ENCODE measurements at places on chromosomes 11 and 22.

- DNase-seq, result no peak
These were observed 13.3 kb downstream of the LARGE1 start for GRCh38 chr22:33906954-33907353.

- no peak for DNase-seq
These were observed 201.2 kb downstream of the NTM start for GRCh38 chr11:131571571-131571970.

GRCh38 chr11:124745835-124746620 is 6.0 kb downstream of the VSIG2 start:
- DNase-seq, result no peak

- DNase-seq, result no peak
These were observed 5.8 kb upstream of the CEP295 start for GRCh38 chr11:93655581-93656255.

DNA sequence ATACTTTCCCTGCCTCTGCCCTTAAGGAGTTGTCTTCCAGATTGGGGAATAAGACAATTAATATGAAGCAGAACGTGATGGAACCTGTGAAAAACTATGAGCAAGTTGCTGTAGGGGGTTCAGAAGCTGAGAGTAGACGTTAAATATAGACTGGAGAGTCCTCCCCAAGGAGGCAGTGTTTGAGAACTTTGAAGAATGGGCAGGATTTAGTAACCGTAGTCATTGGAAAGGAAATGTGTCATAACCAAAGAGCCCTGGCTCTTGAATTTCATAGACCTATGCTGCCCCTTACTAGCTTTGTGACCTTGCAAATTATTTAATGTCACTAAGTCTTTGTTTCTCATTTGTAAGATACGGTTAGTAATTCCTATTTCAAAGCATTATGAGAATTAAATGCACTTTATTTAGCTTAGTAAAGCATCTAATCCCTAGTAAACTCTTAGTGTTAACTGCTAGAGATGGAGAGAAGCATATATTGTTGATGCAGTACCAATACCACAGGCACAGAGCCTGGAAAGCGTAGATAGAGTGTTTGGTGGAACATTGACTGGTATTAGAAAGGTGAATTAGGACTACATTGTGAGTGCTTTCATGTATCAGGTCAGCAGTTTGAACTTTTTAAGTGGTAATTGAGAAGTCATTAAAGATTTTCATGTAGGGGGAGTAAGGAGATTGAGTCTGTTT is 54.1 kb downstream of the MCAM start:
- no peak for DNase-seq

DNA sequence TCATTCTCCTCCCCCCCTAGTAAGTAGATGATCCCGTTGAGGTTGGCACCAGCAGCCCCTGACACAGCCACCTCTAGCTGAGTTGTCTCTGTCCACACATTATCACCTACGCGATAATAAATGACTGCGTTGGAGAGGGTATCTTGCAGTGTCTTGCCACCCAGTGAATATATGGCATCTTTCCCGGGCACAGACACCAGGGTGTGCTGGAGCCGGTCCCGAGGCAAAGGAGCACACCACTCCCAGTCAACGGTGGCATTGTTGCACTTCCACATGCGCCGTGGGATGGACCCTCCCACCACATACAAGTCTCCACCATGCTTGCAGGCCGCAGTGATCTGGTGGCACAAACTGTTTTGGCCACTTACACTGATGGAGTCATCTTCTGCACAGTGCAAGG is 5.4 kb downstream of the KBTBD4 start:
- DNase-seq, result no peak

DNA sequence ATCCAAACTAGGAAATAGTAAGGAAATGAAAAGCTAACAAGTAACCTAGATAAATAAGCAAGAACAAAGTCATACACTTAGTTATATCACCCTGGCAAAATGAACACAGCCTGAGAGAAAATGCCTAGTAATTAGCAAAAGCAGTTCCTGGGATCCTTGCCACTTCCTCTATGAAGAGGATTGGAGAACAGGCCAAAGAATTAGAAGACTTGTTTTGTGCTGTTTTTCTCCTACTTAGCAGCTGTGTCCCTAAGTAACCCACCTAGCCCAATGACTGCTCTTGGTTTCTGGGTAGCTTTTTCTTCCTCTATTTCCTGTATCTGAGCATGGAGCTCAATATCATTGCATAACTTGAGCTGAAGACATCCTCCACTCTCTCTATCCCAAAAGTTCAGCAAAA is 713.9 kb downstream of the ETS1 start:
- no peak for DNase-seq

DNA sequence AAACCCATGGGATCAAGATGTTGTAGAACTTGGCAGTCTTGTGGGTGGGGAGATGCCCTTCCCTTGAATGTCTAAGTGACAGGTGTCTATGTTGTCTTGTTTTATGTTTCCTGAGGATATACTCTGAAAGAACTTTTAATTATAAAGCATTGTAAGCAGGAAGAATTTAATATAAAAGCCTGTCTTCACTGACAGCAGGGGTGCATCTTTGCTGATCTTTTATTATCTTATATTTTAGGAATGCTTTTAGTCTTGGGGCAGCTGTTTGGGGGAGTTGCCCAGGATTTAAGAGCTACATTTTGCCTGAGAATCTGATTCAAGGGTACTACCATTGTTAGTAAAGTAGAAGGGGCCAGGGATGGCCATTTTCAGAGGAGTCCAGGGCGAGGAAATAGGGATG is 43.4 kb downstream of the IRAG1 start:
- no peak for DNase-seq

DNA sequence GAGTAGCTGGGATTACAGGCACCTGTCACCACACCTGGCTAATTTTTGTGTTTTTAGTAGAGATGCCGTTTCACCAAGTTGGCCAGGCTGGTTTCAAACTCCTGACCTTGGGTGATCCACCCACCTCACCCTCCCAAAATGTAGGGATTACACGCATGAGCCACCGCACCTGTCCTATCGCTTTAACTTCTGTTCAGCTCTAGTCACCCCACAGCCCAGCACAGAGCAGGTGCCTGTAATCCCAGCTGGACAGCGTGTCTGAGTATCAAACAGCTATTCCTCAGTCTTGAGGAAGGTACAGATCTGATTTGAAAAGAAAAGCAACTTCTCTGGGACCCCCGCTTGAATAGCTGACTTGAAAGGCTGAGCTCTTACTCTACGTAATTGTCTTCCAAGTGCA is 149.1 kb downstream of the CTTN start:
- DNase-seq, result no peak

GRCh38 chr11:66685276-66686099 is 7.8 kb upstream of the RBM4B start:
- DNase-seq, result no peak

DNA sequence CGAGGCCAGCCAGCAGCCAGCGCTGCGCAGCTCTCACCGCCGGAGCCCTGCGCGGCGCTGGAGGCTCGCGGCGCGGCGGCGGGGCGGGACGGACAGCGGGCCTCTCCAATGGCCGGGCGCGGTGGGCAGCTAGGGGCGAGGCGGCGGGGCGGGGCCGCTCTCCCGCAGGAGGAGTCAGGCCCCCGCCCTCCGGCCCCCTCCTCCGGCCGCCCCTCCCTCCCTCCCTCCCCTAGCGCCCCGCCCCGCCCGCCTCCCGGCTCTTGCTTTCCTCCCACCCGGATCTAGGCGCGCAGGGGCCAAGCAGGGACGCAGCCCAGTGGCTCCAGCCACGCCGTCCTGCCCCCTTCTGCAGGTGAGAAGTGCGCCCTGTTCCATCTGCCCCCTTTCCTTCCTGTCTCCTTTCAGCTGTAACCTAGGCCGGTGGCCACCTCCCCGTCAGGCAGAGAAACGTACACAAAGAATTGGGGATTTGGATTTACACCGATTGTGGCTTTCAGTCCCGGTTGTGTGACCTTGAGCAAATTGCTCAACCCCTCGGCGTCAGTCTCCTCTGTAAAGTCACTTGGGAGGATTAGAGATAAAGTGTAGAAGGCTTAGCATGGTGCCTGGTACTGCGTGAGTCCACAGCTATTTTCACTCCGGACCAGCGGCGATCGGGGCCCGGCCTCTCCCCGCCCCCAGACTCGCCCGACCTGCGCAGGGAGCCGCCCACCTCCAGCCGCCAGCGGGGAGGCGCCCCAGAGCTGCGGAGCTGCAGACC is at the start of gene FZD4:
Gene FZD4 (minus strand): TSS at position 35 of the 760 bp plus-strand sequence. CDS start 310 bp downstream, outside the sequence.
- DNase-seq, result no peak

- DNase-seq, result no peak
These were observed 470.5 kb downstream of the ETS1 start for GRCh38 chr11:128116885-128117284.

DNA sequence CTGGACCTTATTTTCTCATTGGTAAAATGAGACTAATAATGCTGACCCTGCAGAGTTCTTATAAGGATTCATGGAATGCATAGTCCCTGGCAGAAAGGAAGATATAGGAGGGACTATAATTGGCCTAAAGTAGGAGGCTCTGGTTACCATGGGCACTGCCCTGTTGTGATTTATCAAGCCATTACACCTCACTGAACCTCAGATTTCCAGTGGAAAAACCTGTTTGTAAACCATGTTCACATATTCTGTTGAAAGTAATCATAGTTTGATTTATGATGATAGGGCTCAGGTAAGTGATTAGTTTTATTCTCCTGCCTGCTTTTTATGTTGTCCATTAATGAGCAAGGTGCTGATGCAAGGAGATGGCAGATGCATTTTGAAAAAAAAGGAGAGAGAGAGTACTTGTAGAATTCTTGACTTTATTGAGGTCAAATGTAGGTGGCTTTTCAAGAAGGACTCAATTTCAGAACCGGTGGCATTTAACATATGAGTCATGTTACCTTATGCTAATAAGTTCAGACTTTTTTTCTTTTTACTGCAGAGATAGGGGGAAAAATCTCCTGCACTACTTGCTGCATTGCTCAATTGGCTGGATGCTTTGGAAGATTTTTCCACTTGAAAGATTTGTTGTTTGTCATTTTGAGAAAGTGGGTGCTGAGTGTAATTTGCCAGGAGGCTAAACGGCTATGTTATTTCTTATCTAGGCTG is 14.6 kb downstream of the NF2 start:
- DNase-seq, result no peak

DNA sequence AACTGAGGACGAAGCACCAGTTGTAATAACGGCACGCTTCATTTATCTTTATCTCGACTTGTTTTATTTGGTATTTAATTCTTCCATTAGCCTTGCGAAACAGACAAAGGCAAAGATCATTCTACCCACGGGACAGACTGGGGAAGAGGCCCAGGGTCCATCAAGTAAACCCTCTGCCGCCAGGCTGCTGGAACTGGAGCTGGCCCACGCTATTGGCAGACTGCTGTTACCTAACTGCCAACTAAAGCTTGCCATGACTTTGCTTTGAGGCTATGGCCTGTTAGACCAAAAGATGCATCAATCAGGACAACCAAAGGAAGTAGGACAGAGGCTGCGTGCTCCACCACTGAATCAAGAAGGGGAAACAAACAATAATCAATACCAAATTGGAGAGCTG is 780 bp upstream of the TMEM218 start:
- no peak for DNase-seq

DNA sequence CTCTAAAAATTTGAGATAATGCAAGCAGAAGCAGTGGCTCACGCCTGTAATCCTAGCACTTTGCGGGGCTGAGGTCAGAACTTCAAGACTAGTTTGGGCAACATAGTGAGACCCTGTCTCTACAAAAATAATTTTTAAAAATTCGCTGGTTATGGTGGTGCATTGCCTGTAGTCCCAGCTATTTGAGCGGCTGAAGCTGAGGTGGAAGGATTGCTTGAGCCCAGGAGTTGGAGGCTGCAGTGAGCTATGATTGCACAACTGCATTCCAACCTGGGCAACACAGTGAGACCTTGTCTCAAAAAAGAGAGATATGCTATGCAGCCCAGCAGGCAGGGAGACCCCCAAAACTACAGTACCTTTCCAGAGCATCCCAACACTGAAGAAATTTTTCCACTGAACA is 2.3 kb downstream of the CTSC start:
- no peak for DNase-seq

DNA sequence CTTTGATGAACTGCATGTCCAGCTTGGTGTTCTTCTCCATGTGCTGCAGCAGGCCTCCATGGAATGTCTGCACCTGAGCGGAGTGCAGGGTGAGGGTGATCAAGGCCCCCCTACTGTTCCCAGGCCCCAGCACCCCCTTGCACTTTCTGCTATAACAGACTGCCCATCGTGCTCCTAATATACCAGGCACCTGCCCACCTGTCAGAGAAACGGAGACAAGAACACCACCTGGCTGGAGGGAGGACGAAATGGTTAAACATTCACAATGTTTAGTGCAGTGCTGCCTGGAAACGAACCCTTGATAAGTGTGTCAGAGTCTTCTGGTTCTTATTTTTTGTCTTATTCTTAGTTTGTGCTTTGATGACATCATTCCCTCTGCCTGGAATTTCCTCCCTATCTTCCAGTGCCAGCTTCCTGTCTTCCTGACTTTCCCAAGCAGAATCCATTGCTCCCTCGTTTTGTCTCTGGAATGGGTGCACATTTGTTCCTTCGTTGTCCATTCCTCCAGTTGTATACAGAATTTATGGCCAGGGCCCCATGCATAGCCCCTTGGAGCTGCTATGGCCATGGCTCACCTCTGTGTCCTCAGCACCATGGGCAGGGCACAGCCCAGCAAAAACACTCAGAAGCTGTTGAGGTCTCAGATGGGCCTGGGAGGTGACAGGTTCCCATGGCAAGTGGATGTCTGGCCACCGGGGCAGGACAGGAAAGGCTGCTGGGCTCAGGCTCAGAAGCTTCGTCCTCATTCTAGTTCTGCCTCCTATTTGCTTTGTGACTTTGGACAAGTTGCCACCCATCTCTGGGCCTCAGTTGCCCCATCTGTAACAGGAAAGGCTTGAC is 11.9 kb downstream of the BAIAP2L2 start:
- no peak for DNase-seq

DNA sequence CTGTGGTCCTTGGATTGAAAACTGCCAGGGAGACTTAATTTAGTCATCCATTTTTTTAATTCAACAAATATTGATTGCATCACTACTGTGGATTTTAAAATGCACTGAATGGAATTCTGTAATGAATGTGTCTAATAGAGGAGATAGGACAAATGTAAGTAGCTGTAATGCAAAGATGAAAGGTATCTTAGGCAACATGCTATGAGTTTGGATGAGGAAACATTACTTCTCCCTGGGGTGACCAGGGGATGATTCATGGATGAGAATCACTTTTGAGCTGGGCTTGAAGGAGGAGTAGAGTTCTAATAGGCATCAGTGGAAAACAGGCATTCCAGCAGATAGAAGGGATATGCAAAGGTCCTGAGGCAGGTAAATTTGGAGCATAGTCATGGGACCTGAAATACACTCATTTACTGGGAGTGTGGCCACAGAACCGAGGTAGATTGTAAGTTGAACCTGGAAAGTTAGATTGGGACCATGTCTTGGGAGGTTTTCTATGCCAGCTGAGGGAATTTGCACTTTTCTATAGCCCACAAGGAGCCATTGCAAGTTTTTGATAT is 43.4 kb downstream of the PKNOX2 start:
- DNase-seq, result no peak

- DNase-seq, result no peak
These were observed 98.4 kb downstream of the ZNF280B start for GRCh38 chr22:22410121-22410520.

- DNase-seq, result no peak
These were observed 18.2 kb downstream of the YWHAH start for GRCh38 chr22:31962387-31963125.

DNA sequence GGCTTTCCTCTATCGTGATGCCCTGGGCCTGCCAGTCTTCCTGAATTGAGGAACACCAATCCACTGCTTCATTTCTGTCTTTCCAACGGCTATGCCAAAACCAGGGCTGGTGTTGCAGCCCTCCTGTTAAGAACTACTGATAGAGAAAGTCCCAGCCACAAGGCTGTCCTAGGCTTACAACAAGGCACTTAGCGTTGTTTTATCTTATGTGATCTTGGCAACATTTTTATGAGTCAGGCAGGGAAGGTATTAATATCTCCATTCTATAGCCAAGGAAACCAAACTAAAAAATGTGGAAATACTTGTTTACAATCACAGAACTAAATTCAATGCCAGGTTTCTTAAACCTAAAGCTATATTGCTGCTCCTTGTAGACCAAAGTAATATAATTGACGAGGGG is 89.9 kb upstream of the AMOTL1 start:
- no peak for DNase-seq
